ENCODE measurements at places on chromosomes 5 and 9.

- no peak for DNase-seq
Observed at GRCh38 chr5:13745508-13745907, 199.0 kb downstream of the DNAH5 start.

DNA sequence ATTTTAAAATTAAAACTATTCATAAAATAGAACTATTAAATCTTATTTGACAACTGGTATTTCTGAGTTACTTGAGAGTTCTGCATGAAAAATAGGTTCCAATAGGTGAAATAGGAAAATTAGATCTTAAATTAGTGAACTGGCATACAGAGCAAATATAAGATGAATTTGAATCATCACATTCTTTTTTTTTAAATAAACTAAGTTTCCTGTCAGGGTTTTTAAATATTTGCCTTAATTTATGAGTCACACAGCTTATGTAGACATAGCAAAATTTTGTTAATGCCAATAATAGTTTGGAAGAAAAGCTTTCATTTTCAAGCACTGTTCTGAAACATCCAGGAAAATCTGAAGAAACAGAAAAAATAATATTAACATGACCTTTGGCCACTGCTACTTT lies 311.7 kb upstream of the HAPLN1 start:
- no peak for DNase-seq

GRCh38 chr5:73544429-73545402 lies 20.7 kb downstream of the ANKRA2 start:
- DNase-seq = no peak

DNA sequence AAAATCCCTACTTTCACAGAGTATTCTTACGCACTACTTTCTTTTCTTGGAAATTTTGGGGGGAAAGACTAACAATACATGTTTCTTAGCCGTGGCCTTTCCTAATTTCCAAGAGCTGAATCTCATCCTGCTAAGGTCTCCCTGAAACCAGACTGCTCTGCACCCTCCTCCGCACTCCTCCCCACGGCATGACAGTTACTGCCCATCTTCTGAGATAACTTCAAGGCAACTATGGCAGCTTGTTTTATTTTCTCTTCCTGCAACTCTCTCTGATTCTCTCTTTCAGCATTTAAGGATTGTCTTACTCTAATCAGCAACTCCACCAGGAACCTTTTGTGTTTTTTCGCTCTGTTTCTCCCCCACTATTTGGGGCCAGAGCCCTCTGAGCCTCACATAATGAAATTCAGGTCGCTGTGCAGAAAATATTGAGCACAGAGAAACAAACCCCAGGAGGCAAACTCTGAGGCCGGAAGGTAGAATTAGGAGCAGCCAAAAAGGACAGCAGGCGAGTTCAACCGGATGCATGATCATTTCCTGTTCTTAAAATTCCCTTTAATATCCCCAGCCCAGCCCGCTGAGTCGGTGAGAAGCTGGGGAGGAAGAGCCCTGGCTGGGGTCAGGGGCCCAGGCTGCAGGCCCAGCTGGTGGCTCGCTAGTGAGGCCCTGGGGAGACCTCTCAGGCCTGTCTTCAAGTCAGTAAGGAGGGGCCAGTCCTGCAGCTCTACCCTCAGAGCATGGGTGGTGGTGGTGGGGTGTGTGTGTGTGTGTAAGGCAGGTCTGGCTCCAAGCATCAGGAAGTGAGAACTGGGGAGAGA lies 213.6 kb upstream of the S1PR3 start:
- no peak for DNase-seq

DNA sequence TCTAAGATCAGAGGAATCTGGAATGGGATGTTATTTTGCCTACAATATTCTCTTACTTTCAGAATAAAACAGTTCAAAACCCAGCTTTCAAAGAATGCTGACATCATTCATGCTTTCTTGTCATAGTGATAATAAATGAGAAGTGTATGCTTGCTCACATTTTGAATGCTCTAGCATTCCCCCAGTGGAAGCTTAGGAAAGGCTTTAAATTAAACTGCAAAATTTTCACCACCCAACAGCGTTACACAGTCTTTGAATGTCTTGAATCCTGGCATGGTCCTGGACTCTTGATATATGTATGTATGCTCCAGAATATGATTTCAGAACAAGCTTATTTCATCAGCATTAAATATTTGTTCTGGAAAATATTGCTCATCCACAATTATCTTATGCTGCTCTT lies 964.3 kb upstream of the NUDT12 start:
- no peak for DNase-seq

- no peak for DNase-seq
Observed at GRCh38 chr9:4292781-4293180, 7.1 kb downstream of the GLIS3 start.

DNA sequence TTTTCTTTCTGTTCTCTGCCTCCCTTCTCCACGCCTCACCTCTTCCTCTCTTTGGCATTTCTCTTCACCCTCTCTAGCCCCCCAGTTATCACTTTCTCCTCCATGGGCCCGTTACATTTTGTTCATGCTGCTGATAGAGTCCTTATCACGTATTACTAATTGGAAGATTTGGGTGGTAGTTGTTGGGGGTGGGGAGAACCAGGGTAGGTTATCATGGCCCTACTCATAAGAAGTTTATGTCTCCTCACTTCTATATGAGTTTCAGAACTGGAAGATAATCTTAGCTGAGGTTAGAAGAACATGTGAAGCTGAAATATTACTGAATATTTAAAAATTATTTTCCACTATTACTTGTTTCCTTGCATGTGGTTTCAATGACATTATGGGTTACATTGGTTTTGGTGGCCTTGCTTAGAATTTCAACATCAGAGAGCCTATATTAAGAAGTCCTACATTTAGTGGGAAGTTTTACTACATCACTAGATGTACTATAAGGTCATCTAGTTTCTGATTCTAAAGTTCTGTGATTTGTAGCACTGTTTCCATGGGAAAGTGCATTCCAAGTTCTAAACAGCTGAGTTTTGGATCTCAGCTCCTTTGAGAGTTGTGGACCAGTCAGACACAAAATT lies 36.8 kb downstream of the PIP5K1B start:
- DNase-seq = peak; percentile 37

Data from hematopoietic multipotent progenitor cell treated with erythropoietin and hydrocortisone succinate and interleukin-3 and kit ligand, for 17 days (in vitro differentiated cells).